ENCODE measurements at places on chromosomes 2 and 18.

- DNase-seq, result no peak
Measured at GRCh38 chr2:113112441-113112840, 15.0 kb upstream of the IL1RN start.

- DNase-seq, result no peak
Measured at GRCh38 chr2:215914054-215914776, 99.1 kb downstream of the MREG start.

DNA sequence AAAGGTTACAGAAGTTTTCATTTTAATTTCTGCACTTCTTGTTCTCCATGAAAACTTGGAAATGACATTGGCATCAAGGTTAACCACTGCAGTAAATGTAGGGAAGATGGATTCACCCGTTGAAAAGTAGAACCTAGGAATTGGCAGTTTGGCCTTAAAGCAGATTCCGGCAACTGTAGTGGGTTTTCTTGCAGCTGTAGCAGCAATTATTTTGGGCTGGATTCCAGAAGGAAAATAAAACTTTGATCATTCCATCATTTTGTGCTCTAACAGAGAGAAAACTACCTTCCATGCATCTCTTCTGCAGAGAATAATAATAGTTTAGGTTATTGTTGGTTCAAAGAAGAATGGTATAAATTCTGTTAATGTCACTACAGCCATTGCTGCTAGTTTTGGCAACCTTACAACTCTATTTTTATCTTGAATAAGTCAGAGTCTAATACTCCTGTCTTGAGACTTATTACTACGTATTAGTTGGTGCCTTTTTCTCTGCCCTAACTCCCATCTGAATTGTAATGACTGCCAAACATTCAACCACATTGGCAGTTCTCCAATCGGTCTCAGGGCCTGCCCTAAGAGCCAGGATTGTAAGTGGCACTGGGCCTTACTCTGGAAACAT, 178.1 kb upstream of the PIEZO2 start:
- no peak for DNase-seq

- no peak for DNase-seq
Measured at GRCh38 chr2:45263147-45263546, 253.9 kb upstream of the SIX2 start.

- DNase-seq, result no peak
Measured at GRCh38 chr2:227813562-227814353, at the start of gene CCL20. Gene CCL20, plus strand, starts transcription at chr2:227813842. Its CDS starts 70 bp downstream, at chr2:227813912.

DNA sequence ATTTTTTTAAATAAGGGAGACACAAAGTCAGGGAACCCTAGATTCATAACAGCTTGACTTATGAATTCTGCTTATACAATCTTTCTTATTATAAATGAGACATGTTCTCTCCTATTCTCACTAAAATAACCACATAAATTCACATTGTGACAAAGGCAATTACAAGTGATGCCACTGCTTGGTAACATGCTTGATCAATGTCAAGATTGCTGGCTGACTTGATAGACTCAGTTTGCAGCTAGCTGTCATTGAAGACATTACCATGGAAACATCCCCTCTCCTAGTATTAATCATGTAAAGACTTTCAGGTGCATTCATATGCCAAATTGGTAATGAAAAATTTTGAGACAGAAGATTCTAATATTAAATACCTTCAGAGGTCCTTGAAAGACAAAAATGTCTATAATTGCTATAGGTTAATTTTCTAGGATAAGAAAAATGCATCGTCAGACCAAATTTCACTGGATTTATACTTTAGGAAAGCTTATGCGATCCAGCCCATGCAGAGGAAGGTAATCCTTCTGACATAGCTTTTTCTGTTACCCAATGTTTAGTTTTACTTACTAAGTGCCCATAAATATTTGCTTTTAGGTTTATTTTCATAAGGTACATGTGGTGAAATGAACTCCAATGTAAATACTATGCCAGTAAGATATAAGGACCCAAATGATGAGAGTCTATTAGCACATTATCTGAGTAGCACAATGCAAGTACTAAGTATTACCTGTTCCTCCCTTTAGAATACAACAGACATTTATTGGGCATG, 32.6 kb upstream of the ENOSF1 start:
- no peak for DNase-seq

- DNase-seq, result no peak
Measured at GRCh38 chr2:36889795-36890194, 76.5 kb downstream of the STRN start.

- no peak for DNase-seq
Measured at GRCh38 chr2:62325398-62325797, 129.5 kb downstream of the B3GNT2 start.

GRCh38 chr2:218331745-218332144, 24.9 kb upstream of the CATIP start:
- DNase-seq, result no peak

- no peak for DNase-seq
Measured at GRCh38 chr18:55585065-55585919, 2.7 kb downstream of the TCF4 start.

GRCh38 chr2:9818097-9818496, 25.2 kb upstream of the TAF1B start:
- no peak for DNase-seq

DNA sequence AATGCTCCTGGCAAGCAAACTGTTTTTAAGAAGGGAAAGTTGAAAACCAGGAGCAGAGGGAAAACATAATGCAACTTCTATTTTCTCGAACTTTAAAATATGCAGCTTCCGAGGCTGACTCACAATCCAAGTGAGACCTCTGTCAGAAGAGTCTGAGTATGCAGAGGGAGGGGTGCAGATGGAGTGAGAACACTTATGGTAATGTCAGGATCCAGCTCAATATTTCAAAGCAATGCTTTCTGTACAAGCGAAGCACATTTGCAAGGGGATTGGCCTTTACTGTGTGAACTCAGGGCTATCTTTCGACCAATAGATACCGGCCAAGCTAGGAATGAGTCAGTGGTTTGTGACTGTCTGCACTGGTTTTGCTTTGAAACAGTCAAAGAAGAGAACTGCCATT, 242.7 kb downstream of the CNTNAP5 start:
- DNase-seq, result no peak

- no peak for DNase-seq
Measured at GRCh38 chr2:8567469-8568260, 114.2 kb upstream of the ID2 start.

DNA sequence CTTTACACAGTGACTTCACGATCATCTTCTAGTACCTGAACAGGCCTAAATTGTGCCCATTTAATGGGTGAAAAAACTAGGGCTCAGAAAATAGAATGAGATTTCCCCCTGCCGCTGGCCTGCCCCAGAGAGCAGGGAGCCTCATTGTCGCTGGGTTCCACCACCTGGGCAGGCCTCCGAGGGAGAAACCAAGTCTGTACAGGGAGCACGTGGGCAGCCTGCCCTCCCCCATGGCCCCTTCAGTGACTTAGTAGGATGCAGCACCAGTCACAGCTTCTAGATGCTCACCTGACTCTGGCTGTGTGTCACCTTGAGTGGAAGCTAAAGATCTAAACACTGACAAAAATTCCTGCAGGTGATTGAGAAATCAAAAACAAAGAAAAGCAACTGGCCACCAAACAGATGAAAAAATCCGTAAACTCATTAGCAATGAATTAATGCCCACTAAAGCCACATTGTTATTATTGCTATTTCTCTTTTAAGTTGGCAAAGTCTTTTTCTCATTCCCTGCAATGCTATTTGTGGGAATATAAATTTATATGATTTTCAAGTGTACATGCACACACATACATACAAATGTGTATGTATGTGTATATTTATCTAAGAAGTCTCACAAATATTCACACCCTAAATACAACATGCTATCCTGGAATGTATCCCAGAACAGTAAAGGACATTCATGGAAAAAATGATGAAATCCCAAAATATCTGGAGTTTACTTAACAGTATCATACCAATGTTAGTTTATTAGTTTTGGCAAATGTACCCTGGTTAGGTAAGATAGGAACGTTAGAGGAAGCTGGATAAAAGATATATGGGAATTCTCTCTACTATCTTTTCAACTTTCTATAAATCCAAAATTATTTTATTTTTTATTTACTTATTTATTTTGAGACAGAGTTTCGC, 18.7 kb upstream of the ASPRV1 start:
- DNase-seq, result no peak

GRCh38 chr2:167869200-167869599, 378.2 kb downstream of the STK39 start:
- no peak for DNase-seq

GRCh38 chr2:100986157-100986556, 15.9 kb upstream of the RPL31 start:
- no peak for DNase-seq

GRCh38 chr18:9708057-9708433, at the start of gene RAB31:
Gene RAB31, plus strand, starts transcription at chr18:9708301. Its CDS starts 105 bp downstream, at chr18:9708406.
- DNase-seq, result no peak

DNA sequence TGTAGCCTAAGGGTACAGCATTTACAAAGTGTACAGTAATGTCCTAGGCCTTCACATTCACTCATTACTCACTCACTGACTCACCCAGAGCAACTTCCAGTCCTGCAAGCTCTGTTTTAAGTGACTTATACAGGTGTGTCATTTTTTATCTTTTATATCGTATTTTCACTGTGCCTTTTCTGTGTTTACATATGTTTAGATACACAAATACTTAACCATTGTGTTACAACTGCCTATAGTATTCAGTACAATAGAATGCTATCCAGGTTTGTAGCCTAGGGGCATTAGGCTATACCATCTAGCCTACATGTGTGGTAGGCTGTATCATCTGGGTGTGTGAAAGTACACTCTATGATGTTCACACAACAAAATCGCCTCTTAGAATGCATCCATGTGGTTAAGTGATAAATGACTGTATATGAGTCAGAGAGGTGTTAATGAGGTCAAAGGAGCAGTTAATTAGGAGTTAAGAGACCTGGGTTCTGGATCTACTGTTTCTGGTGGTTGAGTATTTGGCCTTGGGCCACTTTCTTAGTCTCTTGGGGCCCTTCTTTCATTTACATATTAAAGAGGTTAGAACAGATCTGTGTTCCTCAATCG, 149.1 kb downstream of the GREB1L start:
- peak; percentile 69 for DNase-seq

GRCh38 chr2:11239666-11240462, 84.6 kb downstream of the SLC66A3 start:
- no peak for DNase-seq

GRCh38 chr2:62089658-62090057, 106.3 kb upstream of the B3GNT2 start:
- DNase-seq, result no peak

GRCh38 chr2:99706735-99707134, 216.9 kb upstream of the REV1 start:
- DNase-seq, result no peak
